ENCODE measurements at places on chromosomes 1 and 21.
A peak's percentile ranks its signal among the peaks of the same experiment; 100 is the strongest.

DNA sequence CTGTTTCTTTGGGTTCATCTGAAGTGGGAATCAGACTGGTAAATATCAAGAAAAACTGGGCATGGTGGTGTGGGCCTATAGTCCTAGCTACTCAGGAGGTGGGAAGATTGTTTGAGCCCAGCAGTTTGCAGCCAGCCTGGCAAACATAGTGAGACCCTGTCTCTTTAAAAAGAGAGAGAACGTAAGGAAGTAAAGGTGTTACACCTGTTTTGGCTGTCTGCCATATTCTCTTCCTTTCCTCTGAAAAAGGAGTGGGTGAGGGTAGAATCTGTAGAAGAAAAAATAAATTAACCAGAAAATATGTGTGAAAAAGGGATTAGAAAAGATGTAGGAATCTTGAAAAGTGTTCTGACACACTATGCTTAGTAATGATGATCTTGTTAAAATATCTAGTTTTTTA lies 20.0 kb downstream of the AHCYL1 start:
- no peak for DNase-seq

DNA sequence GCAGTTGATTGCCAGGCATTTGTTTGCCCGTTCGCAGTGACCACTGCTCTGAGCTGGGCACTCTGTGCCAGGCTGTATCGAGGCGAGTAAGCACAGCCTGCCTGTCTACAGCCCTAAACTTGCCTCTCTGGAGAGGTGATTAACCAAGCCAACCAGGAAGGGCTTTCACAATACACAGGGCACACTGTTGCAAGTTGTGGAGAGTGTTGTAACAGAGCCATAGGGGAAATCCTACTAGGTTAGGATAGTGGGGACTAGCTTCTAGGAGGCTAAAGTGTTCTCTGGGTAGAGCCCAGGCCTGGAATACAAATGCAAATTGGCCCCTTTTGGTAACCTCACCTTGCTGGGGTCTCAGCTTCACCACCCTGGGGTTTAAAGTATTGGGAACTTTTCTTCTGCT lies 23.8 kb downstream of the PRDM2 start:
- no peak for DNase-seq

- DNase-seq: no peak
These were observed 115.4 kb upstream of the RAB4A start for GRCh38 chr1:229155472-229155871.

DNA sequence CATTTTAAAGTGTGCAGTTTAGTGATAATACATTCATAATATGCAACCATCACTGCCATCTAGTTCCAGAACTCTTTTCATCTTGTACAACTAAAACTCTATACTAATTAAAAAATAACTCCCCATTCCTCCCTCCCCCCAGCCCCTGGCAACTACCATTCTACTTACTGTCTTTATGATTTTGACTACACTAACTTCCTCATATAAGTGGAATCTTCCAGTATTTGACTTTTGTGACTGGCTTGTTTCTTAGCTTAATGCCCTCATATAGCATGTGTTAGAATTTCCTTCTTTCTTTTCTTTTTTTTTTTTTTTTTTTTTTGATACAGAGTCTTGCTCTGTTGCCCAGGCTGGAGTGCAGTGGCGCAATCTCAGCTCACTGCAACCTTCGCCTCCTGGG lies 1.4 kb upstream of the NVL start:
- no peak for DNase-seq

- no peak for DNase-seq
These were observed 184.3 kb upstream of the CACYBP start for GRCh38 chr1:174815474-174815908.

DNA sequence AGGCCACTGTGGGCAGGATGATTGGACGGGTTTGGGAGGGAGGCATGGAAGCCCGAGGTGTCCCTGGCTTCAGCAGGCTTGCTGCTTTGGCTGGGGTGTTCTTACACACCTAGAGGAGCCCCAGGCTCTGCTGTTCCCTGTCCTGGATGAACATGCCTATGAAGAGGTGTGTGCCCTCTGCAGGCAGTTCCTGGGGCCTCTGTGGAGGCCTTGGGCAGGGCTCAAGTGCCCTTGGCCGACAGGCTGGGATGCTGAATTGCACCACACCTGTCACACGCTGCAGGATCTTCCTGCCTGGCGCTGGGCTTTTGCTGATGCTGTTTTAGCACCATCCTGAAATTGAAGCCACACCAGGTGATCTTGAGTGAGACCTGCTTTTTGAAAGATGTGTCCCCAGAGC lies 415.0 kb upstream of the VAMP3 start:
- DNase-seq: no peak

DNA sequence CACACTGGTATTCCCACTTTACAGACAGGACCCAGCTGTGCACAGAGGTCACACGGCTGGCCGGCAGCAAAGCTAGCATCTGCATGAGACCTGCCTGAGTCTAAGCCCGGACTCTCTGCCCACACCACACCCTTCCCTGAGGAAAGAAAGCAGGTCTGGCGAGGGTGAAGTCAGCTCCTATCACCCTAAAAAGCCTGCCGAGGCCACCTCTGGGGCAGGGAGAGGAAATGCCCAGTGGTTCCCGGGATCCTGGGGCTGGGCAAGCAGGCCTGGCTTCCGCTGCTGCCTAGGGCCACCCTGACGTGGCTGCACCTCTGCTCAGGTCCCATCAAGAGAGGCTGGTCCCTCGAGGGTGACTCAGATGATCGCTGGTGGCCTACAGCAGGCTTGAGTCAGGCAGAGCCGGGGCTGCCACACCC lies 42.2 kb downstream of the RAP1GAP start:
- no peak for DNase-seq

DNA sequence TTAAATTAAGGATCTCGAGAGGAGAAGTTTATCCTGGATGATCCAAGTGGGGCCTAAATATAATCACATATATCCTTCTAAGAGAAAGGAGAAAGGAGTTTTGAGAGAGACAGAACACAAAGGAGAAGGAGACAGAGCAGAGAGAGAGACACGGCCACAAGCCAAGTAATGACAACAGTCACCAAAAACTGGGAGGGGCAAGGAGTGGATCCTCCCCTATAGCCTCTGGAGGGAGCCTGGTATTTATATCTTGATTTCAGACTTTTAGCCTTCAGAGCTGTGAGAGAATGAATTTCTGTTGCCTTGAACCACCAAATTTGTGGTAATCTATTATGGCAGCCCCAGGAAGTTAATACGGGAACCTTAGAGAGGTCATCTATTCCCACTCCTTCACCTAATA lies 49.5 kb upstream of the CD1D start:
- no peak for DNase-seq

DNA sequence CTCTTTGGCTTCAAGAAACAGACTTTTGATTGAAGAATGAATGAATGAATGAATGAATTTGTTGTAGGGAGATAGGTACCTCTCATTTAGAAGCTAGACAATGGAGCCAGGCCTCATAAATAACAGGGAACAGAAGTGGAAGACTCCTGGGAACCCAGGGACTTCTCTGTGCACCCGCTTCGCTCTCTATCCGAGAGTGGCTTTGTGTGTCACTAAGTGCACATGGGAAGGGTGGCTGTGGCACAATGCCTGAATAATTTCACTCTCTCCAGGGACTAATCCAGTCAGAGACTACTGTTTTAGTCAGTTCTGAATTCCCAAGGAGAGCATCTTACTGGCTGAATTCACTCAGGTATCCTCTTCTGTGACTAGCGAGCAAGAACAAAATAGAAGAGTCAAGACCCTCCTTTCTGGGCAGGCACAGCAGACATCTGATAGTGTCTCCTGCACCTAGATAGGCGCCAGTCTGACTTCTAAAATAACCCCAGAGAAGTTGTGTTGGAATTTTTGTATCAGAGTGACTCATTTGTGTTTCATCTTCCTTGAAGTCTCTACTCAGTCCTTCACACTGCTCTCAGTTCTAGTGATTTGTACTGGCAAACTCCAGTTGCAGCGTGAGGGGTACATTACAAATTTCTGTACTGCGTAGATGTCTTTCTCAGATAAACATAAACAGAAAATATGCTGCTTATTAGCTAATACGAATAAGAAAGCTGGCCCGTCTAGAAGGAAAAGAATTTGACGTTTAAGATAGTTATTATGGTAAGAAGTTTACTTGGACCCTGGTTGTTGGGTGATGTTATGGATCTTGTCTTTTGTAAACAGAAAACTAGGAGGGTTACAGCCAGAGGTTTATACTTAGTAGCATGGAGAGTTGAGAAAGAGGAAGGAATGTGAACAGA lies 34.0 kb downstream of the BACH1 start:
- DNase-seq: no peak

- DNase-seq: no peak
These were observed 112.3 kb downstream of the TSEN15 start for GRCh38 chr1:184163674-184164465.

DNA sequence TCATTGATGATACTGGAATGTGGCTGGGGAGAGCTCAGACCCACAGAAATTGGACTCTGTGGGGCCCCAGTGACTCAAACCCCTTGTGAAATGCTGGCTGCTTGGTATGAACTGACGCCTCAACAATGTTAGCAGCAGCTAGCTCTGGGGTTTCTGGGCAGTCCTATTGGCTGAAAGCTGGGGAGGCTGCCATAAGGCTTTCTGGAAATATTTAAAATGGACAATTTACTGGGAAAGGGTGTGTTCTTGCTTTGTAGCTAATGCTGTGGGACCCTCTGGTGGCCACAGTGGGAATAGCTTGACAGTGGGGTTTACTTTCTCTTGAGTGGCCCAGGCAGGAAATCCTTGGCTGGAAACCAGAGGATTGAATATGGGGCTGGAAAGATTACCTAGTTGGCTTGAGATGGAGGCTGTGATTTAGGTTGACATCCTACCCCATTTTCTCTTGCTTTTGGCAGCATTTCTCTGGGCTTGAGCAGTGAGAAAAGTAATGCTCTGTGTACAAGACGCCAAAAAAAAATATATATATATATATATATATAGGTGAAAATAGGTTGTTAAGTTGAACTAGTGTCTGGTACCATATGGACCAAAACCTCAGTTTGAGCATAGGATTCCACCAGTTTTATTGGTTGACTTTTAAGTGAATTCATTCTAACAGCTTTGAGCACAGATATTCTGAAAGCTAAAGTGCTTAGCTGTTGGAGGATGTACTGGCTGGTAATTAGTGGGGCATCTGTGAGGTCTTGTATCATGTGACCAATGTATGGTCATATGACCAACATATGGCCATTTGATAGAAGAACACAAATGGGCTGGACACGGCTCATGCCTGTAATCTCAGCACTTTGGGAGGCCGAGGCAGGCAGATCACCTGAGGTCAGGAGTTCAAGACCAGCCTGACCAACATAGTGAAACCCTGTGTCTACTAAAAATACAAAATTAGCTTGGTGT lies 8.2 kb upstream of the S100A10 start:
- DNase-seq: peak; percentile 58

DNA sequence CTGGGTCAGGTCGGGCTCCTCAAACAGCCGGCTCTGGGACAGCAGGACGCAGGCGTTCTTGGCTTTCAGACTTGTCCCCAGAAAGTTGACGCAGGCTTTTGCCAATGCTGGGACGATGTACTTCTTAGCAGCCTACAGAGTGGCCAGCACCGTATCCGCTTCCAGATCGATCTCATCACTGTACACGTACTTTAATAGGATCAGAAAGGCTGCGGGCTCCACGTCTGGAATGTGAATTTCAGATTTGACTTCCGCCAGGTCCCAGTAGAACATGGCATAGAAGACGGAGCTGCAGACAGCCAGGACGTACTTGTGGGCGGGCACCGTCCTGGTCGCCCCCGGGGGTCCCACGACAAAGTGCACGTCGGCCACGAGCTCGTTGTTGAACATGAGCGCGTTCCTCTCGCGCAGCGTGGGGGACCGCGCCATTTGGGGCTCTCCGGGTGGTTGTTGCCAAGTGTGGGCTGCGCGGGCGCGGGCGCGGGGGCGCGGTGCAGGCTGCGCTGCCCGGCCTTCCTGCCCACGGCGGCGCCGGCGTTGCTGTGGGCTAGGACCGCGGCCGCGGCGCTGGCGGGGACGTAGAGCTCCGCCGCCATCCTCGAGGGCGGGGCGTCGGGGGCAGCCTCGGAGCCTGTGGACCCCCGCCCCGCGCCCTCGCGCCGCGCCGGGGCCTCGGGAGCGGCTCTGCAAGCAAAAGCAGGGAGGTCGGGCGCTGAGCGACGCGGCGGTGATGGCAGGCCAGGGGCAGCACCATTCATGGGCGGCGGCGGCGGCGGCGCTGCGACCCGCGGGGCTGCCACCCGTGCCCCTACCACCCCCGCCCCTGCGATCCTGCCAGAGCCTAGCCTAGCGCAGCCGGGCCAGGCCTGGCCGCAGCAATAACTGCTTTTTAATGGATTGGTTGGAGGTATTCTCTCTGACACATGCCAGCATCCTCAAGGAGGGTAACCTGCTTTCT lies 10.6 kb downstream of the CNR2 start:
- no peak for DNase-seq

DNA sequence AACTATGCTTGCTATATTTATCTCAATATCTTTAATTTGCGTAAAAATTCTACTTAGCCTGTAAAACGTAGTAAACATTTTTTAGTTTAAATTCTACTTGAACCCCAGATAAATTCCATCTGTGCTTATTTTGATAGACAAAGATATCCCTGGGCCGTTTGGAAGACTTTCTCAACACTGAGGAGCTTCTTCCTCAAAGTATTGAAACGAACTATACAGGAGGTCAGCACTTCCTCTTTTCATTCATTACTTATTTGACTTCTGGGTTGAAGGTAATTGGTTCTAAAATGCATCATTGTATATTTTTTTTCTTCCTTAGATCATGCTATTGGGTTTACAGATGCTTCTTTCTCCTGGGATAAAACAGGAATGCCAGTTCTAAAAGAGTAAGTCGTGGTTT lies 74.7 kb downstream of the HSPA13 start:
- no peak for DNase-seq

- no peak for DNase-seq
These were observed 267.8 kb downstream of the C1orf94 start for GRCh38 chr1:34444516-34444915.

DNA sequence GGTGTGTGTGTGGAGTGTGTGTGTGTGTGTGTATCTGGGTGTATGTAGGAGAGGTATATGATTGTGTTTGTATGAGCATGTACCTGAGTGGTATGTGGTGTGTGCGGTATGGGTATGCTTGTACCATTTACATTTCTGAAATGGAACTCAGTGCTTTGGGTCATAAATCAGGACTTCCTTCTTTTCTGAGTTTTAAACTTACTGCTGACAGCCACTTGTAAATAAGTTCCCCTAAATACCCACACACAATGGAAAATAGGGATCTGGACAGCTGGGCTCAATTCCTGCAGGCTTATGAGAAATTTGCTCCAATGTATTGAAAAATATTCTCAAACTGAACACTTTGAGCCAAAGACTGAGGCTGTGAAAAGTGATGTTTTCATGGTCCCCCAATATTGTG lies 293.6 kb downstream of the HLX start:
- no peak for DNase-seq

- no peak for DNase-seq
These were observed 5.0 kb upstream of the CHD5 start for GRCh38 chr1:6185151-6185550.

- no peak for DNase-seq
These were observed 38.3 kb downstream of the IRF2BP2 start for GRCh38 chr1:234571702-234572101.

DNA sequence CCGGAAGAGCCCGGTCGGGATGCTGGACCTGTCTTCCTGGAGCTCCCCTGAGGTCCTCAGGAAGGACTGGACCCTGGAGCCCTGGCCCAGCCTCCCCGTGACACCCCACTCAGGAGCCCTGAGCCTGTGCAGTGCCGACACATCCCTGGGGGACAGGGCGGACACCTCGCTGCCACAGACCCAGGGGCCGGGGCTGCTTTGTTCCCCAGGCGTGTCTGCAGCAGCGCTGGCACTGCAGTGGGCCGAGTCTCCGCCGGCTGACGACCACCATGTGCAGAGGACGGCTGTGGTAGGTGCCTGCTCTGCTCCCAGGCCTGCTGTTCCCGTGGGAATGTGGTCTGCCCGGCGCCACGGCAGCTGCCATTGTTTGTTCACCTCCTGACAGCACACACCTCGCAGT lies 42.1 kb upstream of the DIP2A start:
- DNase-seq: no peak

Measured in activated CD8-positive, alpha-beta memory T cell treated with anti-CD3 and anti-CD28 coated beads for 1 hour (primary cell).